ENCODE measurements at places on chromosomes 6 and 20.

GRCh38 chr6:156963712-156964700 lies 186.8 kb downstream of the ARID1B start:
- DNase-seq: peak; percentile 43

- DNase-seq: no peak
These were observed 136.6 kb downstream of the SYNDIG1 start for GRCh38 chr20:24605937-24606455.

DNA sequence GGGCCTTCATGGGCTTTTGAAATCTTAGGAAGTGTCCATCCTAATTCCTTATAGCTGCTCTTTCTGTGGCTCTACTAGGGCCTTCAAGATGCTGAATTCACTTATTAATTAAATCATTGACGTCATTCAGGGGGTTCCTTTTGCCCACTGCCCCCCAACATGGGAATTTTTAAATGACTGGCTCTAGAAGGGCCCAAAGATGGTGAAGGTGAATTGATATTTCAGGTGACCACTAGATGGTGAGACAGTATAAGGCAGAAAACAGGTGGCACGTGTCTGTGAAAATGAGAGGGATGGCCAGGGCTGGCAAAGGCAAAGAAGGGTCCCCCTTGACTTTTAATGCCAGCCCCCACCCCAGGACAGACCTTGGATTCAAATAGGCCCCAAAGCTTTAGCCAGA lies 11.8 kb downstream of the GNAS start:
- DNase-seq: no peak

DNA sequence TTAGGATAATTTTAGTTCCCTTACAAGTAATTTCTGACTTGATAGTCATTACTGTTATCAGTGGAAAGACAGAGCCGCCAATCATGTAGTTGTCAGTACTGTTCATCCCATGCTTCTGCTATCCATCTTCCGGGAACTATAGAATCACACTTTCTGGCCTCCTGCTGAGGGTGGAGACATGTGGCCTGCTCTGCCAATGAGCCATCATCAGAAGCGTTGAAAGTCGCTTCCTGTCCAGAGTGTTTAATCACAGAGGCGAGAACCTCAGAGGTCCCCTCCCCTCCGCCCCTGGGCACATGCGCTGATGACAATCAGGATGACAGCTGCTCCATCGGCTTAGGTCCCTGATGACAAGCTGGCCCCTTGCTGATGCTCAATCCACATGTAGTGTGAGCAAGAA lies 3.0 kb downstream of the DDO start:
- DNase-seq: no peak

GRCh38 chr20:59406446-59406845 lies 106.0 kb downstream of the EDN3 start:
- no peak for DNase-seq

GRCh38 chr6:30787954-30788353 lies 43.6 kb upstream of the IER3 start:
- DNase-seq: peak; percentile 76

DNA sequence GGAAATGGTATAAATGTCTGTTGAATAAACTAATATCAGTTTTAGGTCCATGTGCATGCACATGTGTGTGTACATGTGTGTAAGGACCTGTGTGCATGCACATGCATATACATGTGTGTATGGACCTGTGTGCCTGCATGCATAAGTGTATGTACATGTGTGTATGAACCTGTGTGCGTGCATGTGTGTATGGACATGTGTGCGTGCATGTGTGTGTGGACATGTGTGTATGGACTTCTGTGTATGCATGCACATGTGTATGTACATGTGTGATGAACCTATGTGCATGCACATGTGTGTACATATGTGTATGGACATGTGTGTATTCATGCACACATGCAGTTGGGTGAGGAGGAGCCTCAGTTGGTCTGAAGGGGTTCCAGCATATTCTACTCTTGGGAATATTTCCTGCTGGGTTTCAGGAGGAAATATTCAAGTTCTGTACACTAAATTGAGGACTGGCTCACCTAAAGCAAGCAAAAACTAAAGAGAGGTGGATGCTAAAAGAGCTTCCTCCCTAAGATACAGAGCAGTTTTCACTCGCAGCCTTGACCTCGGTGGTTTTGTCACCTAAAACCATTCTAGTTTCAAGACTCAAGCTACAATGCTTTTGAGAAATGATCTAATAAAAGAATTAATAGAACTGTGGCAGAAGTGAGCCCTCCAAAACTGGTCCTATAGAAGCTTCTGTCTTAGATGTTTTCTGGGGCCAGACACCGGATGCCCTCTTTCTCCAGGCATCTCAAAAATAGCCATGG lies 742.8 kb downstream of the MAFB start:
- no peak for DNase-seq

GRCh38 chr6:158795516-158795915 lies 23.7 kb downstream of the EZR start:
- DNase-seq: no peak

- DNase-seq: no peak
These were observed 19.5 kb downstream of the TMEM151B start for GRCh38 chr6:44289726-44290260.

- peak; percentile 44 for DNase-seq
These were observed 2.1 kb downstream of the EZR start for GRCh38 chr6:158816803-158817727.

GRCh38 chr20:17659801-17660200 lies 22.2 kb downstream of the RRBP1 start:
- no peak for DNase-seq

Measured in astrocyte of the spinal cord (primary cell).